ENCODE measurements at places on chromosomes 4 and X.

DNA sequence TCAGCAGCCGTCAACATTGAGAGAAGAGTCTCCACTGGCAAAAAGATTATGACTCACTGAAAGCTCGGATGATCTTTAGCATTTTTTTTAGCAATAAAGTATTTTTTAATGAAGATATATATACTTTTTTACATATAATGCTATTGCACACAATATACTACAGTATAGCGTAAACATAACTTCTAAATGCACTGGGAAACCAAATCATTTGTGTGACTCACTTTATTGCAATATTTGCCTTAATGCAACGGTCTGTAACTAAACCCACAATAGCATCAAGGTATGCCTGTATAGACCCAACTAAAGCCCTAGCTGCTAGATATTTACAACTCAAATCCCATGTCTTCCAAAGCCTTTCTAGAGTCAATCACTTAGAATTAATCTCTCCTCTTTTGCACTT lies 52.3 kb upstream of the EDNRA start:
- no peak for DNase-seq

- DNase-seq, result no peak
Observed at GRCh38 chrX:73834219-73834618, 271.2 kb downstream of the CHIC1 start.

- DNase-seq, result no peak
Observed at GRCh38 chr4:38406243-38406642, 257.8 kb upstream of the KLF3 start.

- no peak for DNase-seq
Observed at GRCh38 chr4:152399246-152399645, 136.6 kb downstream of the FBXW7 start.

DNA sequence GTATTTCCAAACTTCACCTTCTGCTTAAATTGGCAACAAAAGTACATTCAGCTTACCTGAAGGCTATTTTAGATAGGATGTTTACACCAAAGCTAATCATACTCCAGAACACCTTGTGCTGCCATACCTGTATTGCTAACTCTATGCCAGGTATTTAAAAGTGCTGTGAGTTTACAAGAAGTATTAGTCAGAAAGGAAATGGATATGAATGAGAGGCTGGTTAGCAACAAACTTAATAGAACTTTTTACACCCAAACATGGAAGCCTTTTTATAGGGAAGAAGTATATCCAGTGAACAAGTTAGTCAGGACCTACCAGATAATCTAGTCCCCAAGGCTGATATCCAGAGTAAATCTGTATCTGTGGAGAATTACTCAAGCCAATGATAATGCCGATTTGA lies 131.2 kb upstream of the SPRY1 start:
- DNase-seq, result no peak

GRCh38 chrX:109890910-109891502 lies 111.9 kb upstream of the TMEM164 start:
- DNase-seq, result peak; percentile 79

DNA sequence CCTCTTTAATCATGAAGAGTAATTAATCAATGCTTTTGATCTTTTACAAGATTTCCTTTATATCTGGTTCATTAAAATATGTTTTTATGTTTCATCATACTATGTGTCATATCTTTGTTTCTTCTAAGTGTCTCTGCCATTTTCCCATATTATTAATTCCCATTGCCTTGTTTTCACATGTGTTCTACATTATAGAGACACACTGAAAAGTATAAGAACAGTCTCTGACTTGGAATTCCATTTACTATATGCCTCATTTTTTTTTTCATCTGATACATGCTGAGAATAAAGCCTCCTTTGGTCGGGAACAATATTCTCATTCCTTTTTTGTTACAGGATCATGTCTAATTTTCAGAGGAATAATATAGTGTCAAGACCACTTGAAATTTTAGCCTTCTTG lies 4.3 kb downstream of the BANK1 start:
- no peak for DNase-seq

- DNase-seq, result no peak
Observed at GRCh38 chr4:151226004-151226932, 50.7 kb upstream of the PRSS48 start.

GRCh38 chrX:123311486-123311885 lies 127.4 kb downstream of the GRIA3 start:
- DNase-seq, result no peak

DNA sequence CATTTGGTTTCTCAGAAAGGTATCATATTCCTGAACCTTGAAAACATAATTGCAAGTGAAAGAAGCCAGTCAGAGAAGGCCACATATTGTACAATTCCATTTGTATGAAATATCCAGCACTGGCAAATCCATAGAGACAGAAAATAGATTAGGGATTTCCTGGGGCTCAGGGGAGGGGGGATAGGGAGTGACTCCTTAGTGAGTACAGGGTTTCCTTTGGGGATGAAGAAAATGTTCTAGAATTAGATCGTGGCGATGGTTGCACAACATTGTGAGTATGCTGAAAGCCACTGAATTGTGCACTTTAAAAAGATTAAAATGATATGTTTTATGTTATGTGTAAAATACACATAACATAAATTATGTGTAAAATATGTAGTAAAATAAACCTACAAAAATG lies 10.3 kb downstream of the XPNPEP2 start:
- no peak for DNase-seq

DNA sequence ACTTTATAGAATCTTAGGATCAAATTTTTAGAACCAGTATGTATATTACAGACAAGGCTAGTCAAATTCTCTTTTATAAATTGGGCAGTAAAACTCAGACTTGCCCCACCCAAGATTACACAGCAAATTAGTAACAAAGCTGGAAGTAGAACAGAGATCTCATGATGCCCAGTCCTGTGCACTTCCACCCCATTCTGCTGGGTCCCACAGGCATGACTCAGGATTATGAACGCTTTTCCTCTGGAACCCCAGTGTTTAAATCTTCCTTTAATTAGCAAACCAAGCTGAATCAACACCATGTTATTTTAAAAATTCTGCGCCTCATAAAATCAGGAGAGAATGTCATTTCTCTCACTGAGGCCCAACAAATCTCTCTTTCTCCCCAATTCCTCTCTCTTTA lies 1.5 kb upstream of the IL13RA2 start:
- no peak for DNase-seq

DNA sequence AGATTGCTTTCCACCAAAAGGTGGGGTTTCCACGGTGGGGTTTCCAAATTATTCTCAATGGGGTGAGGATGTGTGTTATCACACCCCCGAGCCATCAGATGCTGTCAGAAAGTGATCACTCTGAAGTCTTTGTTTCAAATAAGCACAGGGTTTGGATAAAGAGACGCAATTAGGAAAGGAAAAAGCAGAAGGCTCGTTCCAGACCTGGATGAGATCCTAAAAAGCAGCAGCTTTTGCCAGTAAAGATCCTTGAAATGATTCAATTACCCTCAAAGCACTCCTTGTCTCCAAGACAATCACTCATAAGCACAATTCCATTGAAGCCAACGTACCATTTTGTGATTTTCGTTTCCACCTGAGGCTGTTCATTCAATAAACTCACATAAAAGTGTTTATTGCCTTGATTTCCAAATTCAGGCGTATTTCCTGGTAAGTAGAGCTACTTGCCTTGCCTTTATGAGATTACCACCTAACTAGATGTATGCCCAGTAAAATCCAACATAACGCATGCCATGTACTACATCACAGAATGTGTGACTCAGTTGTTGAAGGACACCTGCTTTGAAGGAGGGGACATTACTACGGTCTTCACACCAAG lies 5.2 kb downstream of the F11 start:
- DNase-seq, result no peak

DNA sequence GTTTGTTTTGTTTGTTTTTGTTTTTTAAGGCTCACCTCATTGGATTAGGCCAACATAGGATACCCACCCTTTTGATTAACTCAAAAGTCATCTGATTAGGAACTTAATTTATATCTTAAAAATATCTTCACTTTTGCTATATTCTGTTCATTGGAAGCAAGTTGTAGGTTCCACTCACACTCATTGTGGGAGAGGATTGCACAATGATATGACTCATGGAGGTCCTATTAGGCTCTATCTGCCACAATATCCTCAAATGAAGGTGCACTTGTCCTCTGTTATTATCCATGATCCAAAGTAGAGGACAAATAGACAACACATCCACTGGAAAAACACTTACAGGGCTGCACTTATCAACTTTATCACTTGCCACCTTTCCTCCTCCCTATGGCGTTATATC lies 60.5 kb upstream of the ADAMTS3 start:
- no peak for DNase-seq

DNA sequence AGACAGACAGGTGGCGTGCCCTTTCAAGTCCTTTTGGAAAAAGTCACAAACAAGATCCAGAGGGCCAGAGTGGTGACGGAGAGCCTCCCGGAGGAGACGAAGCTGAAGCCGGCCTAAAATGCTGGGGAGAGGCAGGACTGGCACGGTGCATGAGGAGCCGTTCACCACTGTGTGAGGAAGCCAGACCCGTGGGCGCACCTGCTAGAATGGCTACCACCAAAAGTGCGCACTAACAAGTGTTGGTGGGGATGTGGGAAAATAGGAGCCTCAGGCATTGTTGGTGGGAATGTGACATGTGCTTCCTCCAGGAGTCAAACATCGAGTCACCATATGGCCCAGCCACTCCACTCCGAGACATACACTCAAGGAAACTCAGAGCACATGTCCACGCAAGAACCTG lies 67.4 kb upstream of the HELT start:
- no peak for DNase-seq

GRCh38 chrX:132463411-132463810 lies 25.4 kb downstream of the MBNL3 start:
- peak; percentile 9 for DNase-seq

GRCh38 chr4:99462875-99463464 lies 27.8 kb upstream of the ADH7 start:
- DNase-seq, result peak; percentile 47

GRCh38 chr4:166182145-166182544 lies 309.1 kb downstream of the TLL1 start:
- DNase-seq, result no peak

DNA sequence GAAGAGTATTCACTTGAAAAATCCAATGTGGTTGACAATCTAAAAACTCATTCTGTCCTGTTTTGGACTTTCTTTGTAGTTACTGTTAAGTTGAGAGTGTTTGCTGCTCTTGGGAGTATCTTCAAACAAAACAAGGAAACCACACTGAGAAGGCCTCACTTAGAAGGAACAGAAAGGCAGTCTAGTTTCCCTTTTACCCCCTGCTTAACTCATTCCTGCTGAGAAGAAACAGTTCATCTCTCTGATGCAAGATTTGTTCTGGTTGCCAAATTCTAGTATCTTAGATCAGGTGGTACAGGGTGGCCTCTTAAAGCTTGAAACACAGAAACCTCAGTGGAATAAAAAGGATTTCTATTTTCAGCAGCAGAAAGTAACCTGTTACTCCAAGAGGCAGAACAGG lies 41.4 kb downstream of the GUCY2F start:
- no peak for DNase-seq

DNA sequence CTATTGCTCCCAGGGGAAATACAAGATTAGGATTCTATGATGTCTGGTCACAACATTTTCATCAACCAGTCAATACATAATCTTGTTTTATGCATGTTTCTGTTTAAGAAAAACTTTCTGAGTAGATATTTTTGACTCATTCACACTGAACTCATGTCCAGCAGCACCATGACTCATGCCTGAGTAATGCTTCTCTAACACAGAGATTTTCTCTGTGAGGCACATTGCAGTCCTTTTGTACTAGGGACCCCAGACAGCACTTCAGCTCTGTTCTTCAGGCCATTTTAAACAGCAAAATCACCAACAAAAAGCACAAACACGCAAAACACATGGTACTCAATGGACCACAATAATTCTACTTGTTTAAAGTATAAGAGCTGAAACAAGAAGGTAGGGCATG lies 83.6 kb downstream of the MXRA5 start:
- DNase-seq, result no peak

GRCh38 chr4:124135409-124135813 lies 577.1 kb downstream of the ANKRD50 start:
- no peak for DNase-seq

GRCh38 chrX:10356979-10357378 lies 200.2 kb downstream of the CLCN4 start:
- DNase-seq, result no peak

- peak; percentile 27 for DNase-seq
Observed at GRCh38 chrX:7132335-7133049, 15.0 kb upstream of the STS start.

DNA sequence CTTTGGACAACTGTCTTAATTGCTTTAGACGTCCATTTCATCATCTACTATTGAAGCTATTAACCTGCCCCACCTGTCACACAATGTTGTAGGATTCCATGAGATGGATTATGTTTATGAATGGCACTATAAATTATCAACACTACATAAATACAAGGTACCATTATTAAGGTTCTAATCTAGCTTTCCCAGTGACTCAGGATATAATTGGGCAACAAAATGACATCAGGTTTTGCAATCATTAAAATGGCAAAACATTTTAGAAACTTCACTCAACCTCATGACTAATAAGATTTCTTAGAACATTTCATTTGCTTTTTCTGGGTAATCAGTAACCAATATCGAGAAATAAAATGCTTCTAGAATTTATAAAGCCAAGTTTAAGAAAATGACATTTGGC lies 9.2 kb downstream of the HOPX start:
- DNase-seq, result no peak

DNA sequence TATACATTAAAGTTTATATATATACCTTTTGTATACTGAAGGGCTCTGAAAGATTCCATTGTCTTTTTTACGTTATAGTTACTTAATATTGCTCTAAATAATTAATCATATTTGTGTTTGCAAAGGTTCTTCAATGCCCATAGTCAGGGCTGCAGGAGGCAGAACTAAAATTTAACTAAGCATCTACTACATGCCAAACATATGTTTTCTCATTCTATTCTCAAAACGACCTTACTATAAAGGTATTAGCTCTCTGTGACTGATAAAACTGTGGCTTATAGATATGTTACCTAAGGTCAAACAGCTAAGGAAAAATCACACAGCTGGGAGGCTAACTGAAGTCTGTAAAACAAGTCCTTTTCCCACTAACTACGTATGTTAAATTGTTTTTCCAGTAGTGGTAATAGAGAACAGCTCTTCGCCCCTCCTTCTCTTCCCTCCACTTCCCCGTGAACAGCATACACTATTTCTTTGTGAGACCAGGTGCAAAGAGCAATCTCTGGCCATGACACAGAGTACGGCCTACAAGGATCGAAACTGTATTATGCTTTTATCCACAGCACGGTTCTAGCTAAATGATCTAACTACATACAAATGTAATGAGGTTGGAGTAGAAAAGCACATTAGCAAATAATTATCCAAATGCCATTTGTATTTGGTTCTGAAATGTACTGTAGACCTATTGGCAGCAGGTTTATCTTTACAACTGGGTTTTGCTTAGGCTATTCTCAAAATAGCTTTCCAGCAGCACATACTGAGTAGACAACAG lies 1.7 kb downstream of the CNOT6L start:
- DNase-seq, result no peak

GRCh38 chr4:174352061-174352819 lies 68.5 kb downstream of the CEP44 start:
- DNase-seq, result no peak

- DNase-seq, result no peak
Observed at GRCh38 chr4:182863501-182863900, 53.7 kb downstream of the DCTD start.

- no peak for DNase-seq
Observed at GRCh38 chrX:19375546-19375945, 31.8 kb downstream of the PDHA1 start.

- DNase-seq, result no peak
Observed at GRCh38 chrX:91039777-91040176, 394.9 kb upstream of the PABPC5 start.

GRCh38 chrX:19827088-19827487 lies 60.3 kb downstream of the SH3KBP1 start:
- no peak for DNase-seq
